Mammary microvascular endothelial cell (primary cell): ENCODE measurements at places on chromosomes 13 and 19. TPM values are rescaled to one million over a fixed set of nuclear protein-coding genes. Genes with fewer than 3 reads are reported as not detected.

The PDE4C gene
- total RNA-seq, result 0.25 and 0.27 TPM in 2 replicates

The TPRX2 gene
- total RNA-seq, result not detected in 2 replicates

The RGS9BP gene
- total RNA-seq, result 0.07 and 0.20 TPM in 2 replicates

The MLLT1 gene
- total RNA-seq, result 20.2 and 22.0 TPM in 2 replicates

The FGF21 gene
- not detected in 2 replicates for total RNA-seq

The SERP2 gene
- total RNA-seq, result 0.25 TPM in 1 of 2 replicates, not detected in the other

The LRFN3 gene
- 4.5 and 5.2 TPM in 2 replicates for total RNA-seq

The PSG6 gene
- total RNA-seq, result not detected in 2 replicates

The CABP5 gene
- not detected in 2 replicates for total RNA-seq

The SULT2A1 gene
- total RNA-seq, result not detected in 2 replicates

The KCNJ14 gene
- total RNA-seq, result 0.20 and 0.39 TPM in 2 replicates

The ZC3H13 gene
- 7.2 and 14.7 TPM in 2 replicates for total RNA-seq
